ENCODE measurements at places on chromosomes 2 and 18.

GRCh38 chr2:64404002-64404731, 49.8 kb upstream of the LGALSL start:
- no peak for DNase-seq

DNA sequence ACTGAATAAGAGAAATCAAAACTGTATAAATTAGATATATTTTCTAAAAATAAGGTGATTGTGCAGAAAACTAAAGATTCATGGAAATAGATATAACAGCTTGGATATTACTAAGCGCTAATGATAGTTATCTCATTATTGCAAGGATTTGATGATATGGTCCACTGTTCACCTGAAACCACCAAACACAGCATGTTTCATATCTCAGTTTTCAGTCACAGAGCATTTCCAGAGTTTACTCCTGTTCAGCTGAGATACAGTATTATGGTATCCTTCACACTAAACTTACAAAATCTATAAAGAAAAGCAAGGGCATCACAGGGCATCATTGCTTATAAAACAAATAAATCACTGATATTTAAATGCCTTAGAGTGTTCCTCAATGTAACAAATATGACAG, 591.6 kb downstream of the ERBB4 start:
- DNase-seq: no peak

GRCh38 chr2:234808907-234809306, 142.9 kb upstream of the SH3BP4 start:
- DNase-seq: no peak

GRCh38 chr2:180706694-180707093, 273.7 kb upstream of the UBE2E3 start:
- no peak for DNase-seq

GRCh38 chr18:24326211-24326610, 71.4 kb downstream of the OSBPL1A start:
- no peak for DNase-seq

DNA sequence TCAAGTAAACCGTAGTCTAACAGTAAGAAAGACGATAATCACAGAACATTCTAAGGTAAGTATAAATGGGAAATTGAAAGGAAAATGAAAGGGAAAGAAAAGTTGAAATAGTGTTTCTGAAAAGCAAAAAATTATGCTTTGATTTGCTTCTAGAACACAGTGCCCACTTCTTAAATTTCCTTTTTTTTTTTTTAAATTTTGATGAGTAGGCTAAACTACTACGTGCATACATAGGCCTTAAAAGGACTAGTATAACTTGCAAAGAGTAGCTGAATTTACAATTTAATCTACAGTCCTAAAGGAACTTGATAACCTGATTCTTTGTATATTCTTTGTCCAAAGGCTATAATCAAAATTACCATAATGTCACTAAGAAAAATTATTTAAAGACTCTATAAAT, 325.3 kb downstream of the PAX3 start:
- no peak for DNase-seq

DNA sequence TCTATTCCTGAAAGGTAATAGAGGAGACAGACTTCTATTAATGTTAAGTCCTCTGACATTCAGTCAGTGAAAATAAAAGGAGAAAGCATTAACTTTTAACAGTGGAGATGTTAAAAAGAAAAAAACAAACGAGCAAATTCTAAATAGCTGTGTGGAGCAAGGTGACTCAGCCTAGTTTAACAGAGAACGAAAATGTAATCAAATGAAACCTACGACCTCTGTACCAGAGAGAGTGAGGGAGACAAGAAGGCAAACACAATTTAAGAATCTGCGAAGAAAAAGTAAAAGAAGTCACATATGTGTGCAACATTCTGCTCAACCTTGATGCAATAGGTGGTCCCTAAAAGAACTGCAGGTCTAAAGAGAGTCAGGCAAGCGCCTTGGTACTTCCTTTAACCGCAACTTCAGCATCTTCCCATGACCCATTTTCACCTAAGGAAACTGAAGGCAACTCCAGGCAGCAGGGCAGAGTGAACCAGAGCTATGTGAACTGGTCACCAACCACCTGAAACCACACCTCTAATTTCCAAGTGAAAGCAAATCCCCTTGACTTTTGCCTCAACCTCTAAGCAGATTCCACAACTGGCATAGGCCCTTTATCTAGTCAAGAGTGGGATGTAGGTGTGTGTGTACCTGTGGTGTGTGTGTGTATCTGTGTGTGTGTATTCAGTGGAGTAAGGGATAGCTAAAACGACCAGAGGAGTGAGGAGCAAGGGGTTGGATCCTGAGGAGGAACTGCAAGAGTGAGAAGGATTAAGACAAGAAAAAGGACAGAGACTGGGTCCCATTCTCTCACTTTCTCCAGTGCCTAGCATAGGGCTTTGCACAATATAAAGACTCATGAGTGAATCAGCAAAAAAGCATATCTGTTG, 43.0 kb downstream of the FIGN start:
- DNase-seq: no peak

- no peak for DNase-seq
These were observed 19.4 kb upstream of the RRM2 start for GRCh38 chr2:10103179-10103578.

- DNase-seq: no peak
These were observed 130.1 kb downstream of the GCA start for GRCh38 chr2:162473986-162474385.

DNA sequence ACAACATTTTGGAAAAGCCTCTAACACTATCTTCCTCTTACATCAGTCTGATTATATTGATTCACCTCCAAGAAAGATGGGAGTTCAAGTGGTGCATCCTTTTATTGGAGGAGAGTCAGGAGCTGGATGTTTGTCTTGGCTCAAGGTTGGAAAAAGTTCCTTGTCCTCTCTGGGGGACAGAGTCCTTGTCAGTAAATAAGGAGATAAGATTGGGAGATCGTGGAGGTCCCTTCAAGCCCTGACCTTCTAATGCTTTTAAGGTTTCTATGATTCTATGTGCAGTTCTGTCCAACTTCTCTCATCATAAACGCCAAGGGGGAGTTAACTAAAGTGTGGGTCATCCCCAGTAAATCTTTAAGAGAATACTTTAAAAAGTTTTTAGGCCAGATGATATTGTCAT, 60.9 kb upstream of the CCBE1 start:
- no peak for DNase-seq

Data from activated naive CD4-positive, alpha-beta T cell (primary cell).